ENCODE measurements at places on chromosomes 3 and 15. TPM values are rescaled to one million over a fixed set of nuclear protein-coding genes. Genes with fewer than 3 reads are reported as not detected.

GRK7 gene
- total RNA-seq: not detected

SH3GL3 gene
- total RNA-seq: 1.3 TPM

PRICKLE2 gene
- total RNA-seq: 0.05 TPM

ACAN gene
- total RNA-seq: not detected

RLBP1 gene
- 0.12 TPM for total RNA-seq

REC114 gene
- not detected for total RNA-seq

OR5H6 gene
- not detected for total RNA-seq

SYNPR gene
- not detected for total RNA-seq

CRYGS gene
- total RNA-seq: 4.3 TPM

DISP2 gene
- total RNA-seq: 3.3 TPM

FHIT gene
- 20.1 TPM for total RNA-seq

ARL8B gene
- 38.1 TPM for total RNA-seq

LRRC49 gene
- total RNA-seq: 7.4 TPM

ARPP21 gene
- total RNA-seq: not detected

LTF gene
- not detected for total RNA-seq

KNG1 gene
- 0.25 TPM for total RNA-seq

DPPA4 gene
- total RNA-seq: 0.27 TPM

DGKG gene
- total RNA-seq: 4.8 TPM

C2CD4A gene
- total RNA-seq: not detected

SPTSSB gene
- total RNA-seq: 2.9 TPM

P4HTM gene
- 60.5 TPM for total RNA-seq

BCHE gene
- total RNA-seq: not detected

MPI gene
- total RNA-seq: 49.7 TPM

MUC4 gene
- 0.64 TPM for total RNA-seq

KCNAB1 gene
- total RNA-seq: not detected

KCNMB2 gene
- total RNA-seq: not detected

SPINK8 gene
- not detected for total RNA-seq

GPR27 gene
- not detected for total RNA-seq

NR2E3 gene
- total RNA-seq: 0.59 TPM

SLC27A2 gene
- 14.0 TPM for total RNA-seq

FEZF2 gene
- not detected for total RNA-seq

ZMYND10 gene
- total RNA-seq: 3.3 TPM

NPTN gene
- total RNA-seq: 90.9 TPM

RASGRP1 gene
- 1.6 TPM for total RNA-seq

DALRD3 gene
- total RNA-seq: 42.9 TPM

FAM107A gene
- not detected for total RNA-seq

GPR160 gene
- total RNA-seq: 9.9 TPM

Data from HCT116 (cell line).